ENCODE measurements at places on chromosomes 16 and 17. TPM values are rescaled to one million over a fixed set of nuclear protein-coding genes. Genes with fewer than 3 reads are reported as not detected.

- peaks cover 6% of the 10 kb centered on the region for H3K4me1 ChIP-seq
- DNase-seq: no peak
- H3K36me3 ChIP-seq: no peaks in the 10 kb centered on the region
- H3K27ac ChIP-seq: no peak overlapping the region
Measured at GRCh38 chr17:33204156-33204555, 88.9 kb downstream of the ASIC2 start.

DNA sequence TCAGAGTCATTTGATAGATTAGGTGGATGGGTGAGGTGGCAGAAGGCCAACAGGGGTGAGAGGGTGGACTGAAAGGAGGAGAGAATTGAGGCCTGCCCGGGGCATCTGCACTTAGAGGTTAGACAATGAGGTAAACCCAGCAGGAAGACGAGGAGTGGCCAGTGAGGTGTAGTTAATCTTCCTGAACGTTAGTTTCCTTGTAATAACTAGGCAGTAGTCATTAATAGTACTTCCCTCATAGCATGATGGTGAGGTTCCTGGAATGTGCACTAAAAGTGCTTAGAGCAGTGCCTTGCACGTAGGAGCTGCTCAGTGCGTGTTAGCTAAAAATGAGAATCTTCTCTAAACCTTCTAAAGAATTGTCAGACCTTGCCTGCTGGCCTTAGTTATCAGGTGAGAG is 13.5 kb upstream of the KSR1 start:
- no peak for DNase-seq
- H3K27ac ChIP-seq: no peak overlapping the region
- no peaks in the 10 kb centered on the region for H3K27me3 ChIP-seq
- H3K4me3 ChIP-seq: no peak overlapping the region
- no peaks in the 10 kb centered on the region for H3K4me1 ChIP-seq

- no peaks in the 10 kb centered on the region for H3K27me3 ChIP-seq
- no peak for DNase-seq
- H3K4me1 ChIP-seq: peaks cover 21% of the 10 kb centered on the region
- H3K27ac ChIP-seq: no peak overlapping the region
- no peaks in the 10 kb centered on the region for H3K36me3 ChIP-seq
- H3K4me3 ChIP-seq: no peak overlapping the region
Measured at GRCh38 chr17:9981344-9981915, 76.4 kb upstream of the RCVRN start.

- H3K27ac ChIP-seq: no peak overlapping the region
- no peak for DNase-seq
- H3K36me3 ChIP-seq: no peaks in the 10 kb centered on the region
- H3K4me1 ChIP-seq: no peaks in the 10 kb centered on the region
- no peaks in the 10 kb centered on the region for H3K27me3 ChIP-seq
- no peak overlapping the region for H3K4me3 ChIP-seq
Measured at GRCh38 chr16:64919929-64920607, 201.8 kb downstream of the CDH11 start.

DNA sequence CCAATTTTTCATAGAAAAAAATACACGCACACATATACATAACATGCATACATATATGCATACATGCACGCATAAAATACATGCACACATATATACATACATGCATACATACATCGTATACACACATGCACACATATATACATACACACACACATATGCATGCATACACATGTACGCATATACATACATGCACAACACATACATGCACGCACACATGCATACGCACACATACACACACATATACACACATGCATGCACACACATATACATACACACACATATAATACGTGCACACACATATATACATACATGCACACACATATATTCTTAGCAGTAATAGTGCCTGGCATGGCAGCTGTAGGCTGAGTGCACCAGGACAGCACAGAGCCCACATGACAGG is 24.9 kb downstream of the USP36 start:
- H3K27ac ChIP-seq: no peak overlapping the region
- no peak overlapping the region for H3K4me3 ChIP-seq

- H3K27me3 ChIP-seq: no peaks in the 10 kb centered on the region
- no peak overlapping the region for H3K4me3 ChIP-seq
- peaks cover 14% of the 10 kb centered on the region for H3K4me1 ChIP-seq
- no peaks in the 10 kb centered on the region for H3K36me3 ChIP-seq
Measured at GRCh38 chr16:31513884-31514283, 5.7 kb upstream of the RUSF1 start.

- no peak for DNase-seq
- no peaks in the 10 kb centered on the region for H3K4me1 ChIP-seq
- no peak overlapping the region for H3K4me3 ChIP-seq
- H3K27ac ChIP-seq: no peak overlapping the region
Measured at GRCh38 chr17:72838581-72838980, 253.9 kb downstream of the SLC39A11 start.

- H3K4me1 ChIP-seq: peaks cover 44% of the 10 kb centered on the region
- no peaks in the 10 kb centered on the region for H3K36me3 ChIP-seq
- no peaks in the 10 kb centered on the region for H3K27me3 ChIP-seq
- H3K27ac ChIP-seq: peak overlapping the region; percentile 91
- H3K4me3 ChIP-seq: peak overlapping the region; percentile 92
- no peak for DNase-seq
Measured at GRCh38 chr16:84700446-84701300, 873 bp downstream of the USP10 start.

OR4D1 gene
- total RNA-seq: not detected

COIL gene
- 9.8 TPM for total RNA-seq

KRTAP2-1 gene
- total RNA-seq: not detected

SLC38A8 gene
- total RNA-seq: not detected

SDR42E2 gene
- total RNA-seq: not detected

ZNF267 gene
- 14.2 TPM for total RNA-seq

Measured in vagina (tissue), 2 donors.